ENCODE measurements at places on chromosomes 12 and 14.

DNA sequence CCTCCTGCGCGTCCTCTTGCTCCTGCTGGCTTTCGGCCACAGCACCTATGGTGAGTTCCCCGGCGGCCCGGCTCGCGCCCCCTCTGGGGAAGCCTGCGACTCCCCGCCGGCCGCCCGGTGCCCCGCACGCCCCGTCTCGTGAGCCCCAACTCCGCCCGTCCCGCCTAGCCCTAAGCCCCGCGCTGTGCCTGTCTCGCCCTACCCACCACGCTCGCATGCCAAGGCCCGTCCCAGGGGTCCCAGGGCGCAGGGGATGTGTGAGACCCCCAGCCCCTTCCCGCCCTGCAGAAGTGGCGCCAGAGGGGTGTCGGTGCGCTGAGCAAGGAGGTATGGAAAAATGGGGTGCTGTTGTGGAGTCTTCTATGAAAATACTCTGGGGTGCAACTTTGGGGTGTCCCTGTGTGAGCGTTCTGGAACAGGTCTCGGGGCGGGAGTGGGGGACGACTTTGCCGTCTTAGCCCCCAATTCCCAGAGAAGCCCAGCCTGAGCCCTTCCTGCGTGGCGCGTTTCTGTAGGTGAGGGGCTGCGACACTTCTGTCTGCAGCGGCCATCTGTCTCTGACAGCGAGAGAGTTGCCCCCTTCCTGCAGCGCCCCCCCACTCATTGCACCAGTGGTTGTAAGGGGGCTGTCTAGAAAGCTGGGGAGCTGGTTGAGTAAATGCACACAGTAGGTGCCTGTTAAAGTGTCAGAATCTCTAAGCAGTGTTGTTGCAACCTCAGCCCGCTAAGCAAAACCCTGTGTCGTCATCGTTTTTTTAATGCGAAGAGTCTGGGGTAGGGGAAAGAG is 587 bp downstream of the DLK1 start:
- no peak for DNase-seq

- peak; percentile 59 for DNase-seq
Observed at GRCh38 chr14:76186308-76187027, 34.7 kb downstream of the GPATCH2L start.

DNA sequence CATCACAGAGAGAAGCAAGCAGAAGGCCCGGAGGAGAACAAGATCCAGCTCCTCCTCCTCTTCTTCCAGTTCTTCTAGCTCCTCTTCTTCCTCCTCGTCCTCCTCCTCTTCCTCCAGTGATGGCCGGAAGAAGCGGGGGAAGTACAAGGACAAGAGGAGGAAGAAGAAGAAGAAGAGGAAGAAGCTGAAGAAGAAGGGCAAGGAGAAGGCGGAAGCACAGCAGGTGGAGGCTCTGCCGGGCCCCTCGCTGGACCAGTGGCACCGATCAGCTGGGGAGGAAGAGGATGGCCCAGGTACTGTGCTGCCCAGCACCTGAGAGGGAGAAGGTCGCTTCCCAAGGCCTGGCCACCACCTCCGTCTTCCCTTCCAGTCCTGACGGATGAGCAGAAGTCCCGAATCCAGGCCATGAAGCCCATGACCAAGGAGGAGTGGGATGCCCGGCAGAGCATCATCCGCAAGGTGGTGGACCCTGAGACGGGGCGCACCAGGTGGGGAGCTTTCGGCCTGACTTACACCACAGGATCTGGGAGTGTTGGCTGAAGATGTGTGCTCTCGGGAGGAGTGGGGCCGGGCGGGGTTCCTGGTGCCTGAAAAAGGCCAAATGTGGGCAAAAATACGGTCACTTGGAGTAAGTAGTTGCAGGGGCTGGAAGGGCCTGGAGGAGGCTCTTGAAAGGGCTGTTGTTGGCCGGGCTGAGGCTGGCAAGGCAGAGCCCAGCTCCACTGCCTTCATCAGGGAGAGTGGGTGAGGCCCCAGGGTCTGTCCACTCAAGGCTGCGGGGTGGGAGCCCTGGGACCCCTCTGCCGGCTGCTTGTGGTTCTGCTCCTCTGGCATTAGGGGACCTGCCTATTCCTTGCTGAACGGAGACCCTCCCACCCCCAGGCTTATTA is 1.4 kb downstream of the ARL6IP4 start:
- no peak for DNase-seq

DNA sequence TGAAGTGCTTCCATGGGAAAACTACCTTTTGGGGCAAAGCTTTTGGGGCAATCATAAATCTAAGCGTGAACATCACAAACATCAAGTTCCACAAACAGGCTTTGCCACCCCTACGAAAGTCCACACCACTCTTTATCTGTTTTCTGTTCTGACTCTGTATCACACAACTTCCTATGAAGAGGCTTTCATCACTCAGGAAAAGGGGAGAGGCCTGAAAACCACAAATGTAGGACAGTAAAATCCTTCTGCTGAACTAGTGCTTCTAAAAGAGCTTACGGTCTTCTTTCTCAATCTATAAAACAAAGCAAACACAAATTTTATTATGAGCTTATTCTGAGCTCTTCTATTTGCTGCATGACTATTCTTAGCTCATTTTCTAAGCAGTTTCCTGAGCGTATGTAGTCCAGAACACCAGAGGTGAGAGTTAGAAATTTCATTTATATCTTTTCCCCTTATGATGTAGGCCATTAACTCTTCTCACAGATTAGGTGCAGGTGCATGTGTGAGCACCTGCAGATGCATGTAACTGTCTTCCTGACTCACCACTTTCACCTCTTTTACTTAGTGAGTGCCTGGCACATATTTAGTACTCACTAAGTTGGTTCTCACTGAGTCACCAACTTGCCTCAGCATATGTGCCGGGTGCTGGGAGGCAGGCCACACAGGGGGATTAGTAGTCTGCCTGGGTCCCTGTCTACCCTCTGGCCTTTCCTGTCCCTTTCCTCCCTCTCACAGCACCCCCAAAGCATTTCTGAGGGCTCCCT is 32.9 kb upstream of the SYCP3 start:
- no peak for DNase-seq

DNA sequence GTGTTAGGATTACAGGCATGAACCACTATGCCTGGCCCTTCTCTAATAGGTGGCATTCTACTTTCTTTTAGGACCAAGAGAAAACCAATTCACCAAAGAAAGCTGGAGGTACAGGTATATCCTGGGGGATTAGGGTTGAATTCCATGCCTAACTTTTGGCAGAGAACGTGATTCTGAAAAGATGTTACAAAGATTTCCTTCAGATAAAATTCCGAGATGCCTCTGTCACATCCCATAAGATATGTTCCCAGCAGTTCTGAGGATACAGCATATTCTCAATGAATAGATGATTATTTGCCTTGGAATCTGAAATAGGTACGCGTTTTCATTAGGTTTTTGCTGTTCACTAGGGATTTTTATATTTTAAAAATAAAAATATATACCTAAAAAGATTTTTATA is 111.9 kb upstream of the KRAS start:
- no peak for DNase-seq

DNA sequence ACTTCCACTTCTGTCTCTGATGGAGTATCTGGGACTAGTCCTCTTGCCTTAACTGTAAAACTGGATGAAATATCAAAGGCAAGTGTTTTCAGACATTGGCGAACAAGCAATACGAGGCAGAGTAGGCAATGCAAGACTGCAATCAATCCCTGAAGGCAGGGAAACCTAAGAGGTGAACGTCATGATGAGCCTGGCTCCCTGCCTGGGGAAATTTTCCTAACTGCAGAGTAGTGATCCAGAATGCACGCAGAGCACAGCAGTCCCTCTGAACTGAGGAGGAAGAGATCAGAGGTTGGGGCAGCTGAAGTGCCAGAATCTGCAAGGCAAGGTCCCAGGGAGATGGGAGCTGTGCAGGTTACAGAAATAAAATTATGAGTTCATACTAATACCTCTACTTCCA is 18.5 kb downstream of the BHLHE41 start:
- no peak for DNase-seq

GRCh38 chr12:130280231-130280630 is 57.5 kb upstream of the PIWIL1 start:
- no peak for DNase-seq

DNA sequence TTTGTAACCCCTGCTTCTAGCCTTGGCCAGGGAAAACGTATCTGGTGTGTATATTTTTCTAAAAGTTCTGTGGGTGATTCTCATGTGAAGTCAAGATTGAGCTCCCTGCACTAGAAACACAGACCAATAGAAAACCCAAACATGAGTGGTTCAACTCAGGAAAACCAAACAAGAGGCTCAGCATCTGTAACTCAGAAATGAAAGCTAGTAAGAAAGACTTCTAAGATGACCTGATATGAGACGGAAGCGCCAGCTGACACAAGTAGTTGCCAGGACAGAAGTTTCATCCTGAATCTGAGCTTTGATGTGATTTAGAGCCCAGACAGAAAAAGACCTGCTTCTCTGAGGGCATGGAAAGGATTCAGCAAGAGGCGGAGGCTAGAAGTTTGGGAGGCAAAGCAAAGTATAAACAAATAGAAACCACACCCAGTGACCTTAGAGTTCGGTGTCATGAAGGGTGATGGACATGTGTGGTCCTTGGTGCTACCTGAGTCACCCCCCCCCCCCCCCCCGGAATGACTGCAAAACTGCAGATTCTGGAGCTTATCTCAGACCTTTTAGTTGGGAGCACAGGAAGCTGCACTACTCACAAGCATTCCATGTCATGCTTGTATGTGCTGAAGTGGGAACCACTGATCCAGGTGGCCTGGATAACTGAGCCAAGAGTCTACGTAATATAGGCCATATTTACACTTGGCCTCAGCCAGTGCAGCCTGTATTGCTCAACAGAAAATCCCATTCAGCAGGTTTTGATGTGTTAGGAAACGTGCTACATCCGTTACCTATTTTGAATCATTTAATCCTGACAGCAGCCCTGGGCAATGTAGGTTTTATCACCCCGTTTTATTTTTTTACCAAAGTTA is 191.3 kb downstream of the ANO6 start:
- DNase-seq, result no peak

DNA sequence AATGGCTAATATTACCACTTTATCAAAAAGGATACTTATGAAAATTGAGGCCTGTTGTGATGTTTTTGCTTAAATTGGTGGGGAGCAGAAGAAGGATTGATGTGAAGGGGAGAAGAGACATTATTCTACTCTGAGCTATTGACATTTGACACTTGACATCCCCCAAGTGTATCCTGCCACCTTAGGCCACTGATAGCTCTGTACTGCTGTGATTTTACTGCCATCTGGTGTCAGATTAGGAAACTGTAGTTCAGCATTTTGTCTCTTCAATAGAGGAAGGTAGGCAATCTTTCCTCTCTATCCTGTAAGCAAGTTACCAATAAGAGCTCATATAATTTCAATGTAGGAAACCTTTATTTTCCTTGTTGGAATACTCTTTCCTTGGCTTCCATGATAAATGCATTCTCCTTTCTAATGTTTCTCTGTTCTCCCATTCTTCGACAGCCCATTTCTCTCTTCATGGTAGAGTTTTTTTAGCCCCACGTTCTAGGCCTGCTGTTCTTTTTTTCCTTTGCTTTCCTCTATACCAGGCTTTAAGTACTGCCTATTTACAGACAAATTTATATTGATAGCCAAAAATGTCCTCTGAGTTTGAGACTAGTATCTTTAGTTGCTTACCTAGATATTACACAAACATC is 46.3 kb downstream of the PPHLN1 start:
- peak; percentile 73 for DNase-seq

DNA sequence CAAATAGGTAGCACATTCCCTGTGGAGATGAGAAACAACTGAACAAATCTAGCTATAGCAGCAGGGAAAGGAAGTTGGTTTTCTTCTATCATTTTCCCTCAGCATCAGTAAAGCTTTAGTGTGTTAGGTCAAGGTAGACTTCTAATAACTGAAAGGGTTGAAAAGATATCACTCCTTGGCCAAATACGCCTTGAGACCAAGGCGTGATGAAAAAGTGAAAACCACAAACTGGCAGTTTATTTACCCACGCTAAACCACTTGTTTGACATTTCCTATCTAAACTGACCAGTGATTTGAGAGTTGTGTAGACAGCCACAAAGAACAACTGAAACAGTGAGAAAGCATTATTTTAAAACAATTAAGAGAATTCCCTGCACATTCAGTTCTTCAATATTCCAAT is 99.6 kb upstream of the SOX5 start:
- DNase-seq, result no peak

GRCh38 chr14:21109377-21110138 is 8.7 kb downstream of the TMEM253 start:
- DNase-seq, result peak; percentile 84

GRCh38 chr14:63392236-63392635 is 73.5 kb upstream of the GPHB5 start:
- no peak for DNase-seq

DNA sequence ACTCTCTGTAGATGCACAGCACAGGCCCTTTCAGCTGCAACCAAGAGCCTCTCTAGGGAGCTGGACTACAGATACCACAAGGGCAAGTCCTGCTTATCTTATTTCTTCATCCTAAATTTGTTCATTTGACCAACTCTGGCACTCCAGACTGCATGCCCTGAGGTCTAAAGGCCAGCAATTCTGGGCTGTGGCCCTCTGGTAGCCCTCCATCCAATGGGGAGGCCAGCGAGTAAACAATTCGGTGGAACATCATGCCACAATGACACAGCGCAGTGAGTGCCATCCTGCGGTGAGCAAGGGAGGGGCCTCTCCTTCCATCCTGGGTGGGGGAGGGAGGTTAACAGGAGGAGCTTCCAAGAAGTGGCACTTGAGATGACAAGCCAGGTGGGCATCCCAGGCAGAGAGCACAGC is 652 bp upstream of the SELPLG start:
- peak; percentile 75 for DNase-seq

- no peak for DNase-seq
Observed at GRCh38 chr14:74508292-74508731, 14.7 kb downstream of the ISCA2 start.

DNA sequence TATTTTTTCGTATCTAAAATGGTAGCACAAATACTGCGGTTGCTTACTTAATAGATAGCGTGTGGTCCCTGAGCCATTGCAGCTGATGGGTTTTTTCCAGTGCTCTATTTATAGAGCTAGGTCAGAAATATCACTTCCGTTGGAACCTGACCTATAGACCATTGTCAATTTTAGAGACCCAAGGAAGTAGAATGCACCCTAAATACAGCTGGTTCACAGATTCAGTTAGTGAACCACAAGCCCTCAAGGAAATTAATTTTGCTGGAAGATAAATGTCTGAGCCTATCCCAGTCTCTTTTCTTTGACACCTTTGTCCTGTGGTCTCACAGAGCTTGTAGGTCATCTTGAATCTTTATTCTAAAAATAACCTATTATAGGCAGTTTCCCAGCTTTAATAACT is 391.0 kb downstream of the ZFP36L1 start:
- DNase-seq, result peak; percentile 95

DNA sequence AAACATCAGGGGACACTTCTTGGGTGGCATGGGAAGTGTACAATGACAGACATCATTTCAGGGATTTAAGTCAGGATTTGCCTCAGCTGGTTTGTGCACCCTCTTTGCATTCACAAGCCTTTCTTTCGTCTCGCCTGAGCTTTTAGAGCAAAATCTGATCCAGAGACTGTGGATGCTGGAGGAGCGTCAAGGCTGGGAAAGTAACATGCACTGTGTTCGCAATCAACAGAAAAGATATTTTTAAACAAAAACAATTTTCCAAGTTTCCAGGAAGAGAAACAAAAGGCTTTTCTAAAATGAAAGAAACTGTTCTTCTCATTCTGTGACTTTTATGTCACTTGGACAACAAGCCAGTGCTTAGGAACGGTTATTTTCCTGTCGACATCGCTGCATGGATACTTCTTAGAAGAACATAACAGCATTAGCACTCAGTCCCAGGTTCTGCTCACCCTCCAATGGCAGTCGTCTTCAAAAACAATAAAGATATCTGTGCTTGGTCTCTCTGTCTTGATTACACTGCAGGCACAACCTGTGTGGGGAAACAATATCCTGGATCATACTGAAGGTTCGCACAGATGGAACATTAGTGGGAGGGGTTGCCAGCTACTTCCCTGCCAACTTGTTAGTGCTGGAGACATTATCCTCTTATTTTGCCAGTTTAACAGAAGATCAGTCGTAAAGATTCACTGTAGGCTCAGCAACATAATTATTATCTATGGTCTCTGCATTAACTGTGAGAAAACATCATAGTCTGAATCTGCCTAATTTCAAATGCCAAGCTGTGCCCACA is 403.3 kb upstream of the ATP2B1 start:
- no peak for DNase-seq
